Effector memory CD8-positive, alpha-beta T cell (primary cell): ENCODE measurements at places on chromosomes 3 and 15.

GRCh38 chr15:55784286-55784685 is 41.3 kb upstream of the PRTG start:
- no peak for DNase-seq

DNA sequence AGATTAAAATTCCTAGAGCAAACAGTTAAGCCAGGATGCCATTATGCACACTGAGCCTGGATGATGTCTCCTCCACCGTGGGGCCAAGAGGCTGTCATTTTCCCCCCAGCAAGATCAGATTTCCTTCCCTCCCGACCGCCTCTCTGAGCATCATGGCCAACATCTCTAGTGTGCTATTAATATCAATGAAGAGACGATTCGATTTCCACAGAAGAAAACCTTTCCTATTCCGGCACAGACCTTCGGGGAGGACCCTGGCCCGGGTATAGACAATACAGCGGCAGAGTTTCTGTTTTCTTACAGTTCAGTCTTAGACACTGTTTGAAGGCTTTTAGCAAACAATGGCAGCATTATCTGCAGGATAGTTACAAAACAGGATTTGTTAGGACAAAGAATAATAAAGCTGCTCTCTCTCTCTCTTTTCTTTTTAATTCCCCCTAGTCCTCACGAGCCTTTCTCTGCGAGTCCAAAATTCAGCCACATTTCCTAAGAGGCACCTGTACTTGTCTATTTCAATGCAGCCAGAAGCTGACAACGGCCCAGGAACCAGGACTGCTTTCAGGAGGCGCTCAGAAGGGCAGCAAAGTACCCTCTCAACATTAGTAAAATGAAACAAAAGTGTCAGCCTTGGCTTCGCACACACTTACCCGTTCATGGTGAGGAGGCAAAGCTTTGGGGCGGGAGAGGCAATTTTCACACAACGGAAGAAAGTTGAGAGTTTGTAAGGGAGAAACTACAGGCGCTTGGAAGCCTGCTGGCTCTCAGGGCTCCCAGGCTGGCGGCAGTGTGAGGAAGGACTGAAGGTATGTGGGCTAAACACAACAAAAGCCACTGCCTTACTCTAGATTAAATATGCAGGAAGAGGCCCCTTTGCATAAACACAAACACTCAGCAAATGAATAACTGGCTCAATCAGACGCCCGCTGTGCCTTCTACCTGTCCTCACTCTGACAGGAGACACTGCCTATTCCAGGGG is 278.0 kb downstream of the FOXP1 start:
- DNase-seq = no peak

GRCh38 chr3:52176180-52176752 is 21.7 kb upstream of the ALAS1 start:
- no peak for DNase-seq

GRCh38 chr3:181824961-181825360 is 113.2 kb downstream of the SOX2 start:
- DNase-seq = no peak

- no peak for DNase-seq
Measured at GRCh38 chr3:62939707-62940106, 64.5 kb upstream of the CADPS start.

DNA sequence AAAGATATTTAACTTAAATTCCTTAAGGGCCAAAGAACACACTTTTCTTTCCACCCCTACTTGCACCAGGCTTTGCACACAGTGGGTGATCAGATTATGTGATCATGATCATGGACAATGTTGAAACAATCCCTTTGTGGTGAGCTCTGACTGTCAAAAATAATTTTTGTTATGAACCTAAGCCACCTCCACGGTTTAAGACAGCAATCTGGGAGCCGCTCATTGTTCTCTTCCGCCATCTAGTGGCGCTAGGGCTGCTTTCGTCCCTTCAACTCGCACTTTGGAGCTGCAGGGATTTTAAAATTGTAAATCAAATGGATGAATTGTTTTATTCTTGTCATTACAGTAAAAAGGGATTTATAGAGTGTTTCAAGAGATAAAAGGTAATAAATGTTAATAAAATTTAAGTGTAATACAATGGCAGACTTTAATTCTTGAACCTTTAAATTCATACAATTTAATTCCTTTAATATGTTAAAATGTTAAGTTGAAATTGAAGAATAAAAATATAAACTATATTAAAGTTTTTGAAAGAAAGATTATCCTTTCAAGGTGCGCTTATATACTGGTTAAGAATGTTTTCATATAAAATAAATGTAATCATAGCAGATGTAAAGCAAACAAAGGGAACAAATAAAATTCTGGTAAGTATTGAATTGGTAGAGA is 45.3 kb upstream of the ARL6 start:
- peak; percentile 47 for DNase-seq

DNA sequence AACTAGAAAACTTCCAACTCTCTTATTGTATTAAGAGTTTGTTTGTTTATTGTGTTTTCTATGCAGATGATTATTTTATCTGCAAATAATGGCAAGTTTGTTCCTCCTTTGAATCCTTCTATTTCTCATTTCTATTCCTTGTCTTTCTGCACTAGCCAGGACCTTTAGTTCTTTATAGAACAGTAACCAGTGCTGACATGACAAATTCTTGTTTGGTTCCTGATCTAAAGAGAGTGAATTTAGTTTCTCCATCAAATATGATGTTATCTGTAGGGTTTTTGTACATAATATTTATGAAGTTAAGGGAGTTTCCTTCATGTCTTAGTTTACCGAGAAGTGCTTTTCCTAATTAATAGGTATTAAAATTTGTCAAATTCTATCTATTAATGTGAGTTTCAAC is 100.8 kb upstream of the STRIT1 start:
- DNase-seq = no peak

GRCh38 chr3:112646623-112647022 is 5.7 kb upstream of the CCDC80 start:
- no peak for DNase-seq

GRCh38 chr3:158463556-158463955 is 107.4 kb upstream of the MLF1 start:
- no peak for DNase-seq

GRCh38 chr15:34514251-34514670 is 69.2 kb downstream of the GOLGA8B start:
- peak; percentile 9 for DNase-seq

GRCh38 chr15:40923551-40923950 is 5.6 kb upstream of the DLL4 start:
- no peak for DNase-seq

GRCh38 chr3:40623567-40623966 is 98.8 kb downstream of the ZNF621 start:
- peak; percentile 13 for DNase-seq

DNA sequence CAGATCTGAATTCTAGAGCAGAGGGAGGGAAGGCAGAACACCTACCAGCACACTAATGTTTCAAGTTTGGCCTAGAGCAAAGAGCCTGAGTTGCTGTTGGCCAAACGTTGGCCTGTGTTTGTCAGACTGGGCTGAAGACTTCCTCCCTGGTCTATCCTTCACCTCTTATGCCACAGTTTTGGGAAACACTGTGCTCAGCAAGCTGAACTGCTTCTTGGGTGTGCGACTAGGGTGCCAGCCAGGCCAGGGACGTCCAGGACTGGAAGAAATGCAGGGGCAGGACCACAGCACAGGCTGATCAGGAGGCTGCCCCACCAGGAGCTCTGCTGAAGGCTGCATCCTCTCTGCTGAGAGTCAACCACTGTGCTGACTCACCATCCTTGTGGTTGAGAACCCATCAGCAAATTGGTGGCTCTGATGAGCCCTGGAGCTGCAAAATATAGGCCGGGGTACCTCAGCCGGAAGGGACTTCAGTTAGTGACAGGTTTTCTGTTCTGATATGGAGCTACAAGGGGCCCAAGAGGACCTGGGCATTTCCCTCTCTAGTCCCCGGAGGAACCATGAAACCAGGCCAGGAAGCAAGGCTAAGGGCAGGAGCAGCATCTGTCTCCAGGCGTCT is 131.6 kb upstream of the RASGRP1 start:
- peak; percentile 68 for DNase-seq

GRCh38 chr3:153897842-153898241 is 223.3 kb upstream of the ARHGEF26 start:
- DNase-seq = no peak
